SK-N-SH (cell line): ENCODE measurements at places on chromosomes 5 and 9.

GRCh38 chr5:116288524-116288923, 203.7 kb downstream of the COMMD10 start:
- H3K36me3 ChIP-seq, result peaks cover under 1% of the 10 kb centered on the region; the same call in 1 of the 2 replicates
- no peak overlapping the region for H3K4me3 ChIP-seq
- H3K27ac ChIP-seq, result no peak overlapping the region

GRCh38 chr5:180129291-180130190, 58.0 kb upstream of the RNF130 start:
- H3K4me3 ChIP-seq, result no peak overlapping the region
- H3K4me1 ChIP-seq, result no peaks in the 10 kb centered on the region
- H3K27ac ChIP-seq, result no peak overlapping the region
- peak; percentile 19 for DNase-seq
- peaks cover 8% of the 10 kb centered on the region; the same call in 1 of the 2 replicates for H3K27me3 ChIP-seq

- peak; percentile 74 for DNase-seq
- no peaks in the 10 kb centered on the region for H3K27me3 ChIP-seq
- H3K4me3 ChIP-seq, result peak overlapping the region; percentile 71
These were observed 1.2 kb downstream of the LOX start for GRCh38 chr5:122076669-122077365.

- H3K27ac ChIP-seq, result peak overlapping the region; percentile 80
- H3K4me3 ChIP-seq, result no peak overlapping the region
- H3K36me3 ChIP-seq, result no peaks in the 10 kb centered on the region
These were observed 484.3 kb downstream of the BNC2 start for GRCh38 chr9:16386007-16386826.

DNA sequence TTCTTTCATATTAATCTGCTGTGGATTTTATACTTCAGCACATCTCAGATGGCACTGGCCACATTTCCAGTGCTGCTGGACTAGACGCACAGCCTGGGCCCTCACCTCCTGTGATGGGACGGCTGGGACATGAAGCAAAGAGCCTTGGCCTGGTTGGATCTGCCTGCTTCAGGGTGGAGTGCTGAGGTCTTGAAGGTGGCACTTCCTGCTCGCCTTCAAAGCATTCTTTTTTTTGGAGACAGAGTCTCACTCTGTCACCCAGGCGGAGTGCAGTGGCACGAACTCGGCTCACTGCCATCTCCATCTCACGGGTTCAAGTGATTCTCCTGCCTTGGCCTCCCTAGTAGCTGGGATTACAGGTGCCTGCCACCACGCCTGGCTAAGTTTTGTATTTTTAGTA, 73.1 kb downstream of the RAPGEF1 start:
- H3K4me1 ChIP-seq, result peaks cover 19% of the 10 kb centered on the region
- H3K27ac ChIP-seq, result no peak overlapping the region
- no peaks in the 10 kb centered on the region for H3K27me3 ChIP-seq
- H3K4me3 ChIP-seq, result no peak overlapping the region
- H3K36me3 ChIP-seq, result no peaks in the 10 kb centered on the region

DNA sequence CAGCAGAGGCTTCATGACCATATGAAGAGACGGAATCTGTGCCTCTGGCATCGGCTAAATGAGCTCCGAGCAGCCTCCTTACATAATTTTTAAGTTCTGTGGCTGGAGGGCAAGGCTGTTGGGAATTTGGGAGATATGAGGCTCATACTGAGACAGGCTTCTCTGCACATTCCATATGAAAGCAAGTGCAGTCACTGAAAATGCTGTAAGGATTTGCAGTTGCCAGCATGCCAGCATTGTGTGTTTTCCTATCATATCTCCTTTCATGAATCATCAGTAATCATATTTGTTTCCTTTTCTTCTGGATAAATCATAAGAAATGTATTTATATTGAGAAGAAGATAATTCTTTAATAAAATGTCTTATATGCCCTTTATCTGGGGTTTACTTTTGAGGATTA, 775.4 kb downstream of the SEMA5A start:
- DNase-seq, result no peak
- H3K27ac ChIP-seq, result no peak overlapping the region
- H3K36me3 ChIP-seq, result no peaks in the 10 kb centered on the region
- no peaks in the 10 kb centered on the region for H3K4me1 ChIP-seq
- no peak overlapping the region for H3K4me3 ChIP-seq

GRCh38 chr5:124139477-124139876, 607.0 kb downstream of the ZNF608 start:
- no peaks in the 10 kb centered on the region for H3K27me3 ChIP-seq
- peaks cover 11% of the 10 kb centered on the region for H3K4me1 ChIP-seq
- H3K27ac ChIP-seq, result no peak overlapping the region
- no peak overlapping the region for H3K4me3 ChIP-seq
- no peak for DNase-seq

DNA sequence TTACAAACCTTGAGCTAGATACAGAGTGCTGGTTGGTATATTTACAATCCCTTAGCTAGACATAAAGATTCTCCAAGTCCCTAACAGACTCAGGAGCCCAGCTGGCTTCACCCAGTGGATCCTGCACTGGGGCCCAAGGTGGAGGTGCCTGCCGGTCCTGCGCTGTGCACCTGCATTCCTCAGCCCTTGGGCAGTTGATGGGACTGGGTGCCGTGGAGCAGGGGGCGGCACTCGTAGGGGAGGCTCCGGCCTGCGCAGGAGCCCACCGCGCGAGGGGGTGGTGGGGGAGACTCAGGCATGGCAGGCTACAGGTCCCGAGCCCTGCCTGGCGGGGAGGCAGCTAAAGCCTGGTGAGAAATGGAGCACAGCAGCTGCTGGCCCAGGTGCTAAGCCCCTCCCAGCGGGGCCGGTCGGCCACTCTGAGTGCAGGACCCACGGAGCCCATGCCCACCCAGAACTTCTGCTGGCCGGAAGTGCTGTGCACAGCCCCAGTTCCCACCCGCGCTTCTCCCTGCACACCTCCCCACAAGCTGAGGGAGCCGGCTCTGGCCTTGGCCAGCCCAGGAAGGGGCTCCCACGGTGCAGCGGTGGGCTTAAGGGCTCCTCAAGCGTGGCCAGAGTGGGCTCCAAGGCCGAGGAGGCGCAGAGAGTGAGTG, 1464.7 kb downstream of the EFNA5 start:
- H3K4me3 ChIP-seq, result no peak overlapping the region
- H3K4me1 ChIP-seq, result no peaks in the 10 kb centered on the region
- DNase-seq, result no peak
- no peaks in the 10 kb centered on the region for H3K27me3 ChIP-seq
- H3K27ac ChIP-seq, result no peak overlapping the region

DNA sequence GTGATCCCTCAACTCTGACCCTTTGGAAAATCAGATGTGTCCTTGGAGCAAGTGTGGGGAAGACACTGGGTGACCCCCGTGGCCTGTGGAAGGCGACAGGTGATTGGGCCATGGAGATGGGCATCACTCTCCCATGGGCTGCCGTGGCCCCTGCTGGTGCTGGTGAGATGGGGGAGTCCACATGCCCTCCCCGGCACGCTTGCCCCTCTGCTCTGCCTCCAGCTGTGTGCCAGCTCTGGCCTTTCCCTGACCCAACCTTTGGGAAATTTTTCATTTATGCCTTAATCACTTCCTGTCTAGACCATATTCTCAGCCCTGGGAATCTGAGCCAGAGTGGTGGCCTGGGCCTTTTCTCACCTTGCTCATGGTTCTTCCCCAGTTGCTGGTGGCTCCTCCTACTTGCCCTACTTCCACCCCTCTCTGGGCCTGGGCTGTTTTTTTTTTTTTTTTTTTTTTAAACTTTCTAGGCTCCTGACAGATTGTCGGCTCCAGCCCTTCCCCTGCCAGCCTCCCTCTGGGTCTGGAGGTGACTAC, 56.6 kb downstream of the RGS3 start:
- peaks cover 9% of the 10 kb centered on the region; the same call in 1 of the 2 replicates for H3K4me1 ChIP-seq
- H3K27me3 ChIP-seq, result no peaks in the 10 kb centered on the region
- no peak overlapping the region for H3K4me3 ChIP-seq
- no peaks in the 10 kb centered on the region for H3K36me3 ChIP-seq
- no peak for DNase-seq

DNA sequence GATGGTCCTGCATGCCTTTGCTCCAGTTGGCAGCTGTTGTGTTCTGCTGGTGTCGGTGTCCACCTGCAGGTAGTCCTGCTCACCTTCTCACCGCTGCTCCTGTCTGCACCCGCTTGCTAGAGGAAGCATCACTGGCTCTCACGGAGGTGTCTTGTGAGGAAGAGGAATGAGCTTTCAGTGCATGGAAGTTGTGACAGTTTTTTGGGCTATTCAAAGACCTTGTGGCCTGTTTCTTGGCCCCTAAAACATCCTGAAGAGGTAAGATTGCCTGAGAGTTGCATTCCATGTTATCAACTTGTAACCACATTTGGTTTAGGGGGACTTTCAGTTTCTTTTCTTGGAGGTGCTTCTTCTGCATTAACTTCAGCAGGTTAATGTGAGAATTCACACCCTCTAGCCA, 85.6 kb downstream of the MACROH2A1 start:
- H3K27ac ChIP-seq, result no peak overlapping the region
- H3K4me1 ChIP-seq, result peaks cover 3% of the 10 kb centered on the region; the same call in 1 of the 2 replicates
- H3K27me3 ChIP-seq, result no peaks in the 10 kb centered on the region
- no peak for DNase-seq

DNA sequence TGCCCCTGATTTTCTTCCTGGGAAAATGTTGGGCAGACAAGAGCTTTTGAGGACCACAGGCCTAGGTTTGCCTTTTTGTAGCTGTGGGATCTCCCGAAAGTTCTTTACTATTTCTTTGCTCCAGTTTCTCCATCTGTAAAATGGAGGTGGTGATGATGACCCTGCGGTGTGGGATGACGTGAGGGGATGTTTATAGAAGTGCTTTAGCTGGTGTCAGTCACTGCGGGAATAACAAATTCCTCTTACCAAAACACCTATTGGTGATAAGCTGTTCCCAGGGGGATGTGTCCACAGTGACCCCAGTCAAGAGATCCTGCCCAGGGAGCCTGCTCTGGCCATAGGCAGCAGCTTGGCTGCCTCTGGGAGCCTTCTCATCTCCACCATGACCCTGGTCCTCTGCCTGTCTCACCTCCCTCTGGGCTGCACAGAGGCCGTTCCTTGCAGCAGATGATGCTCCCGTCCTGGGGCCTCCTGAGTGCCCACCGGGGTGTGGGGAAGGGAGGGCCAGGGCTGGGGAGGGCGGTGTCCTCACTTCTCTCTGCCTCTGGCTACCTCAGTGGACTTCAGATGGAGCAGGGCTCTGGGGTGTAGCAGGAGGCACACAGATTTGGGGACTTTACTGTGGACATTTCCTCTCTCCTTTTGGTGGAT, 77.2 kb downstream of the COL15A1 start:
- no peak for DNase-seq
- no peaks in the 10 kb centered on the region for H3K27me3 ChIP-seq
- H3K4me1 ChIP-seq, result peaks cover 13% of the 10 kb centered on the region; the same call in 1 of the 2 replicates

DNA sequence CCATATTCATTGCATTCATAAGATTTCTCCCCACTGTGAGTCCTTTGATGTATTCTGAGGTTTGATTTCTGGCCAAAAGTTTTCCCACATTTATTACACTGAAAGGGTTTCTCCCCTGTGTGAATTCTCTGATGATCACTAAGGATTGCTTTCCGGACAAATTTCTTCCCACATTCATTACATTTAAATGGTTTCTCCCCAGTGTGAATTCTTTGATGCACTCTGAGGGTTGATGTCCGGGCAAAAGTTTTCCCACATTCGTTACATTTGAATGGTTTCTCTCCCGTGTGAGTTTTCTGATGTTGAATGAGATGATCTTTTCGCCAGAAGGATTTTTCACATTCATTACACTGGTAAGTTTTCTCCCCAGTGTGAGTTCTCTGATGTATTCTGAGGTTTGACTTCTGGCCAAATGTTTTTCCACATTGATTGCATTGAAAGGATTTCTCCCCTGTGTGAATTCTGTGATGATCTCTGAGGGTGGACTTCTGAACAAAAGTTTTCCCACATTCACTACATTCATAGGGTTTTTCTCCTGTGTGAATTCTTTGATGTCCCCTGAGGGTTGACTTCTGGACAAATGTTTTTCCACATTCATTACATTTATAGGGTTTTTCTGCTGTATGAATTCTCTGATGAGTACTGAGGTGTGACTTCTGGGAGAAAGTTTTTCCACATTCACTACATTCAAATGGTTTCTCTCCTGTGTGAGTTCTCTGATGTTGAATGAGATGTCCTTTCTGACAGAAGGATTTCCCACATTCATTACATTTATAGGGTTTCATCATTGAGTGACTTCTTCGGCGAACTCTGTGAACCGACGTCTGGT, 18.8 kb downstream of the ZNF510 start:
- no peaks in the 10 kb centered on the region for H3K27me3 ChIP-seq
- H3K4me1 ChIP-seq, result no peaks in the 10 kb centered on the region
- no peak overlapping the region for H3K27ac ChIP-seq
- H3K4me3 ChIP-seq, result no peak overlapping the region

- peaks cover 3% of the 10 kb centered on the region; the same call in 1 of the 2 replicates for H3K36me3 ChIP-seq
- no peak overlapping the region for H3K27ac ChIP-seq
- peaks cover 18% of the 10 kb centered on the region for H3K4me1 ChIP-seq
- DNase-seq, result no peak
- H3K27me3 ChIP-seq, result no peaks in the 10 kb centered on the region
These were observed 2.3 kb downstream of the ICE1 start for GRCh38 chr5:5424736-5425135.

DNA sequence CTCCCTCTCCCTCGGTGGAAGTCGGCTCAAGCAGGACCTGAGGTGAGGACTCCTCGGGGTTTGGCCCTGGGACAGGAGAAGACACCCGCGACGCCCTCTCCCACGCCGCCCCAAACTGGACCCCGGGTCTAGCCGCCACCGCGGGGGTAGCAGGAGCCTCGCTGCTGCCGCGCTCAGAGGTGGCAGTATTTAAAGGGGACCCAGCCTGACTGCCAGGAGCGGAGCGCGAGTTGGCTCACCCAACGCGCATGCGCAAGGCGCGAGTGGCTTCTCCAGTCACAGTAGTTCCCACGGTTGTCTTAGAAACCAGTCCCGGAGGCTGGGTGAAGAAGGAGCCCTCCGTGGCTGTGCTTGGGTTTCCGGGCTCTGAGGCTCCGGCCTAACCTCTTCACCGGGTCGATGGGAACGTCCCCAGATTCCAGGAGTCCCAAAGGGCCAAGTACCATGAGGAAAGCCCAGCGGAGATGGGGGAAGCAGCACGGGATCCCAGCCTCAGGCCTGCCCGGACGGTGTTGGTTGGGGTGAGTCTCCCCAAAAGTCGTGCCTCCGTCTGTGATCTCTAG, 477.8 kb downstream of the SPATA31A7 start:
- H3K4me3 ChIP-seq, result no peak overlapping the region
- no peaks in the 10 kb centered on the region for H3K36me3 ChIP-seq
- H3K4me1 ChIP-seq, result no peaks in the 10 kb centered on the region
- no peaks in the 10 kb centered on the region for H3K27me3 ChIP-seq
- H3K27ac ChIP-seq, result no peak overlapping the region

DNA sequence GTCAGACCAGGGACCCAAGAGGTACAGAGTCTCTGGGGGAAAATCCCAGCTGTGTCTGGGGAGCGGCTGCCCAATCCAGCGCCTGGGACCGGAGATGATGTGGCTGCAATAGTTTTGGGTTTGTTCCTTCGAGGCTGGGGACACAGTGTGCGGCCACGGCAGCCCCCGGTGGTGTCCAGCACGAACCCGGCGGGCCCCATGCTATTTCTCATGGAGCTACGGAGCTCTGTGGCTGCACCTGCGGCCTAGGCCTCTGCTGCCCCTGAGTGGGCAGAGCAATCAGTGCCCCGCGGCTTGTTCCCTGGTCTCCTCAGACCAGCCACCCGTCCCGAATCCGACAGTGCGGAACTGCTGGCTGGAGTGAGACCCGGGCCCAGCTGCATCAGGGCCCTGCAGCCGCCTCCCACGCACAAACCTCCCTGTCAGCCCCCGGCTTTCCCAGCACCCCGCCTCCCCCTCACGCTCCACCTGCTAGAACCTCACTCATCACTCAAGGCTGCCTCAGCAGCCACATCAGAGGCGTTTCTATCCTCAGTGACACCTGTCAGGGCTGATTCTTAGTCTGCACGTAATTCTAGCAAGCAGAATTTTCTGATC, 29.0 kb downstream of the SARDH start:
- peaks cover 15% of the 10 kb centered on the region for H3K4me1 ChIP-seq
- no peaks in the 10 kb centered on the region for H3K27me3 ChIP-seq
- H3K4me3 ChIP-seq, result no peak overlapping the region
- H3K27ac ChIP-seq, result no peak overlapping the region

GRCh38 chr5:124395926-124396325, 350.5 kb downstream of the ZNF608 start:
- no peaks in the 10 kb centered on the region; the same call in 1 of the 2 replicates for H3K27me3 ChIP-seq
- no peak overlapping the region for H3K27ac ChIP-seq
- H3K4me1 ChIP-seq, result no peaks in the 10 kb centered on the region
